ENCODE measurements at places on chromosomes 4 and X. TPM values are rescaled to one million over a fixed set of nuclear protein-coding genes. Genes with fewer than 3 reads are reported as not detected.

NMU gene
- 1.7 TPM for polyA plus RNA-seq

SPANXB1 gene
- polyA plus RNA-seq: not detected

PPP3CA gene
- polyA plus RNA-seq: 11.8 TPM

GPR173 gene
- polyA plus RNA-seq: not detected

FREM3 gene
- polyA plus RNA-seq: not detected

SSX4 gene
- polyA plus RNA-seq: not detected

GRIPAP1 gene
- 14.4 TPM for polyA plus RNA-seq

UGT2A3 gene
- 16.9 TPM for polyA plus RNA-seq

LIMCH1 gene
- 3.0 TPM for polyA plus RNA-seq

ARSJ gene
- polyA plus RNA-seq: 1.1 TPM

RBM10 gene
- 23.8 TPM for polyA plus RNA-seq

WNK3 gene
- 0.10 TPM for polyA plus RNA-seq

UGT2A2 gene
- not detected for polyA plus RNA-seq

FRAS1 gene
- 0.58 TPM for polyA plus RNA-seq

KLKB1 gene
- 0.60 TPM for polyA plus RNA-seq

RPS6KA6 gene
- 2.5 TPM for polyA plus RNA-seq

SNCA gene
- 5.4 TPM for polyA plus RNA-seq

GYG2 gene
- polyA plus RNA-seq: 3.2 TPM

UGT8 gene
- polyA plus RNA-seq: 13.6 TPM

DKK2 gene
- not detected for polyA plus RNA-seq

SPANXN3 gene
- polyA plus RNA-seq: not detected

Data from sigmoid colon (tissue), 7 donors.